Natural killer cell treated with Interleukin-12 subunit alpha and Interleukin-12 subunit beta and Interleukin-15 and Interleukin-18, amount 100 ng/mL, for 72 hours (primary cell): ENCODE measurements at places on chromosomes 11 and 22. TPM values are rescaled to one million over a fixed set of nuclear protein-coding genes. Genes with fewer than 3 reads are reported as not detected.
A peak's percentile ranks its signal among the peaks of the same experiment; 100 is the strongest.

DNA sequence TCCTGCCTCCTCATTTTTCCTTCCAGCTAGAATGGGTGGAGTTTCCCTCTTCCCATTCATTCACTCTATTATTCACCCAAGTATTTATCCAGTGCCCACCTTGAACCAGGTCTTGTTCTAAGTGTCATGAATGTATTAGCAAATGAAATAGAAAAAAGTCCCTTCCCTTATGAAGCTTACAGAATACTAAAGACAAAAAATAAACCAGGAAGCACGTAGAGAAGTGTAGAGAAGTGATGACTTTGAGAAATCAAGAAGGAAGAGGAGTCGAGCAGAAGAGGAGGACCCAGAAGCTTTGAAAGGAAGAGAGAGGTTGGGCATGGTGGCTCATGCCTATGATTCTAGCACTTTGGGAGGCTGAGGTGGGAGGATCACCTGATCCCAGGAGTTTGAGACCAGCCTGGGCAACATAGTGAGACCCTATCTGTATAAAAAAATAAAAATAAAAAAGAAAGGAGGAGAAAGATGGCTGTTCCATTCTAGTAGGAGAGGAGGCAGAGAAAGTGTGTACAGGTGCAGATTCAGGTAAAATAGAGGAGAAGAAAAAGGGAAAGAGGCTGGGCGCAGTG, 17.1 kb upstream of the SYVN1 start:
- H3K4me3 ChIP-seq: no peak overlapping the region
- no peak overlapping the region for H3K27ac ChIP-seq
- no peaks in the 10 kb centered on the region for H3K27me3 ChIP-seq
- H3K36me3 ChIP-seq: no peaks in the 10 kb centered on the region

AP5B1 gene
- 15.8 TPM for total RNA-seq

INS gene
- total RNA-seq: not detected

- DNase-seq: no peak
- peaks cover 6% of the 10 kb centered on the region for H3K27me3 ChIP-seq
- H3K4me1 ChIP-seq: no peaks in the 10 kb centered on the region
- H3K4me3 ChIP-seq: no peak overlapping the region
- H3K36me3 ChIP-seq: no peaks in the 10 kb centered on the region
Measured at GRCh38 chr11:73198677-73199076, 19.4 kb upstream of the P2RY2 start.

DNA sequence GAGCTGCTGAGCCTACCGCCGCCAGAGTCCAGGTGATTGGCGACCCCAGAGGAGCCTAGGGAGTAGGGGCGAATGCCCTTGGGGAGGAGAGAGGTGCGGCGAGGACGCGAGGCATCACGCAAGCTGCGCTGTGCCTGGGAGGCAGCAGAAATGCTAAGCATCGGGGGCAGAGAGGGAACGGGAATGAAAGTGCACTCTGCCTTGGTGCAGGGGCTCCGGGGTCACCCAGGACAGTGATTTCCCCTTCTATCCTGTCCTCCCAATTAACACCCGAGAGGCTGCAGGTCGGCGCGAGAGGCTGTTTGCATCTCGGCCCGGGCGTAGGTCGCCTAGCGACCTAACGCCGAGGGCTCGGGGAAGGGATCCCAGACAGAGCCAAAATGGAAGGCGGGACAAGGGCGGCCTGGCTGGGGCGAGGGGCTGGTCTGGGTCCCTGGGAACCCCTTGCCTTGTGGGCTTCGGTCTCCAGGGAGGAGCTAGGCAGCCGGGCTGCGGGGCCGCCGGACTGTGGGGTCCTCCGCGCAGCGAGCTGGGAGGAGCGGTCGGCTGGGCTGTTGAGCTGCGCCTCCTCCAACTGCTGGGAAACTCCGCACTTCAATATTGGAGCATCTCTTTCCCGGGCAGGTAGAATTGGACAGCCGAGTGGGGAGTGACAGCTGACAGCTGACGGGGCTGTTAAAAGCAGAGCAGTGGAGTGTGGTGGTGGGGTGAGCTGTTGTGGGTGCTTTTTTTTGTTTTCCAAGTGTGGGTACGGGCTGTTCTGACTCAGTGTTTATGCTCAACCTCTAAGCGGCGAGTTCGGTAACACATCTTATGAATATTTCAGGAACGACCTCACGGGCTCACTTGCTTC, 657 bp downstream of the ELMOD1 start:
- peaks cover 9% of the 10 kb centered on the region for H3K4me1 ChIP-seq
- H3K27ac ChIP-seq: no peak overlapping the region
- H3K4me3 ChIP-seq: peak overlapping the region; percentile 71
- H3K36me3 ChIP-seq: no peaks in the 10 kb centered on the region

- no peaks in the 10 kb centered on the region for H3K27me3 ChIP-seq
- DNase-seq: peak; percentile 54
- no peaks in the 10 kb centered on the region for H3K36me3 ChIP-seq
- peak overlapping the region; percentile 72 for H3K27ac ChIP-seq
- peaks cover 46% of the 10 kb centered on the region for H3K4me1 ChIP-seq
Measured at GRCh38 chr11:65556470-65557279, 1.5 kb downstream of the LTBP3 start.

IGLL1 gene
- not detected for total RNA-seq

GRCh38 chr11:110928391-110928790, 216.2 kb upstream of the ARHGAP20 start:
- no peaks in the 10 kb centered on the region for H3K4me1 ChIP-seq
- H3K4me3 ChIP-seq: no peak overlapping the region
- H3K36me3 ChIP-seq: no peaks in the 10 kb centered on the region

MS4A8 gene
- not detected for total RNA-seq
